Activated naive CD4-positive, alpha-beta T cell treated with anti-CD3 and anti-CD28 coated beads, Interleukin-2, amount 10 ng/mL, durations not matched to agents 7 days and 5 days (primary cell): ENCODE measurements at places on chromosomes 2 and 18.

- no peak for DNase-seq
These were observed 804.3 kb downstream of the KCNJ3 start for GRCh38 chr2:155502766-155503165.

DNA sequence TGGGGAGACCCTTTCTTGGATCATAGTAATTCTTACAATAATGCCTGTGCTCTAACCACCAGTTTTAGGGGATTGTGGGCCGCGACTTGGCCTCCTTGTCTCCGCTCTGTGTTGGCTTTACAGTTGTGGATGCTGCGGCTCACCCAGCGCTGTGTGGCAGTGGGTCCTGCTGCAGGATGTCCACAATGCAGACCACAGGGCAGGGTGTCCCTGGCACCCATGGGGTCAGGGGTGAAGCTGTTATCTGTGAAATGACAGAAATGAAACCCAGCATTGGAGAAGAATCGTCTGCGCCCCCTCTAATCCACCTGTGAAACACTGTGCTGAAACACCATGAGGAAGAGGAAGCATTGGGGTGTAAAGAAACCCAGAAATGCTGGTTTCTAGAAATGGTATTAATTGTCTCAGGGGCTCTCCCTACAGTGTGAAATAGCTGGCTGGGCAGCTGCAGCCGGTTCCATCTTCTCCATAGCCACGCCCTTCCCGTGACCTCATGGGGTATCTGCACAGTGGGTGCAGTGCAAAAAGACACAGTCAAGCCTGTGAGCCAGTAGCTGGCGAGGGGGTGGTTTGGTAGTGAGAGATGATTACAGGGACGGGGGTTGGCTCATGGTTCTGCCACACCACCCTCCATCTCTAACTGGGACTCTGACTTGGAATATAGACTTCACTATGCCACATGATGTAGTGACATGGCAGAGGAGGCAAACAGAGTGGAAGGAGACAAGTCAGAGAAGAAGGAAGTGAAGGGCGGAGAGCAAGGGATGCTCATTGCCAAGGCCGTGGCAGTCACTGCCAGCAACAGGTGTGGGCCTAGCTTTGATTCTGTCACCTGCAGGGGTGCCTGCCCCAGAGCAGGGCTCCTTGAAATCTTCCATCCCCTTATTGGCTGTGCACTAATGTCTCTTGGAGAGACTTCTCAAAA lies 16.2 kb downstream of the INPP4A start:
- peak; percentile 77 for DNase-seq

DNA sequence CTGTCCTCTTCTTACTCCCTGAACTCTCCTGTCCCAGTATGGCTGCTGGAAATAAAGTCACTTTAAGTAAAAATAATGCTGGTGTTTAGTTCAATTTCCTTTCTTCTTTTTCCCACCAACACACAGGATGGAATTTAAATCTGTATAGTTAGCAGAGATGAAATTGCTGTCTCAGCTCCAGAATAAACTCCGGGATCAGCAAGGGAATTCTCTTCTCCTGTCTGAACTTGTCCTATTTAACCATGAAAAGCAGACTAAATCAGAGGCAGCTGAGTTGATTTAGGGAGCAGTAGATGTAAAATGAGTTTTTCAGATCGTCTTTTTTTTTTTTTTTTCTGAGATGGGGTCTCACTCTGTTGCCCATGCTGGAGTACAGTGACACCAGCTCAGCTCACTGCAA lies 25.9 kb downstream of the TTLL4 start:
- no peak for DNase-seq

- no peak for DNase-seq
These were observed 468.0 kb upstream of the SPHKAP start for GRCh38 chr2:228649447-228649846.

DNA sequence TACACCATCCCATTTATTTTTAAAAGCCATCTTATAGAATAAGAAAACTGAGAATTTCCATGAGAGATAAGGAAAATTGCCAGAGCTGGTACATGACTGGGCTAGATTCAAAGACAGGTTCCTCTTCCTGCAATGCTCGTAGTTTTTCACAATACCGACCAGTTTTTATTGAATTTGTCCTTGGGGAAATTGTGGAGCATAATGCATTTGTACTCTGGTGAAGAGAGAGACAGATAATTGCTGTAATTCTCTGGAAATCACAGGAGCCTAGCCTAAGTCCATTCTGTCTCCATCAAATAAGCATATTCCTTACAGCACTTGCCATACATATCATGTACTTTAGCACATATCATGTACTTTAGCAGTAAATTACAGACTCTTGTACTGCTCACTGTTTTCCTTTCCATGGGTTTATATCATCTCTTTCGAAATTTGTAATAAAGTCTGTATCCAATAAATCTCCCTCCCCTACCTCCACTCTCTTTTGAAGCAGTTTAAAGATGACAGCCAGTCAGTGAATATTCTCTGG lies 355.2 kb downstream of the CNTNAP5 start:
- DNase-seq = no peak

GRCh38 chr2:219252900-219253752 lies at the start of gene TUBA4B:
Gene TUBA4B, plus strand, starts transcription at chr2:219253243. Its CDS starts 165 bp downstream, at chr2:219253408.
- peak; percentile 74 for DNase-seq

GRCh38 chr18:11909591-11910026 lies 1.5 kb upstream of the MPPE1 start:
- no peak for DNase-seq

GRCh38 chr18:3661989-3662388 lies 212.0 kb downstream of the TGIF1 start:
- no peak for DNase-seq

- DNase-seq = no peak
These were observed 232.1 kb upstream of the EPAS1 start for GRCh38 chr2:46065152-46065551.

DNA sequence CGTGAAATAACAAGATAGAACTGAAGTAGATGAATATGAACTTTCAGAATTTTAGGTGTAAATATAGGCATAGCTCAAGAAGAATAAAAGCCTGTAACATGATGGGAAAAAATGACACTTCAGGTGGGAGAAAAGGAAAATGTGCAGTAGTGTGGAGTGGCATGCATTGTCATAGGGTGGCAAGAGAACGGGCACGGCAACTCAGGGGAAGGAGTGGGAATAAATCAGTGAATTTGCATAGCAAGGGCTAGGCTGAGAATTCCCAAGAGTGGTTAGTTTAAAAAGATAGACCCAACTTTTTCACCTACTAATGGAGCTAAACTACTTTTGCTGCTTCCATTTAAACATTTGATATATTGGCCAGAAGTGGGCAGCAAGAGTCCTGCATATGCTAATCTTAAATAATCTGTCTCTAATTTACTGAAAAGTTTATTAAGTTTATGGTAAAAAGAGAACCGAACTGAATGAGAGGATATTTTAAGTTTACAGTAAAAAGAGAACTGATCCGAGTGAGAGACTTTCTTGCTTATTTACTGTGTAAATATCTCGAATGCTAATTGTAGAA lies 228.1 kb downstream of the CTNNA2 start:
- no peak for DNase-seq

DNA sequence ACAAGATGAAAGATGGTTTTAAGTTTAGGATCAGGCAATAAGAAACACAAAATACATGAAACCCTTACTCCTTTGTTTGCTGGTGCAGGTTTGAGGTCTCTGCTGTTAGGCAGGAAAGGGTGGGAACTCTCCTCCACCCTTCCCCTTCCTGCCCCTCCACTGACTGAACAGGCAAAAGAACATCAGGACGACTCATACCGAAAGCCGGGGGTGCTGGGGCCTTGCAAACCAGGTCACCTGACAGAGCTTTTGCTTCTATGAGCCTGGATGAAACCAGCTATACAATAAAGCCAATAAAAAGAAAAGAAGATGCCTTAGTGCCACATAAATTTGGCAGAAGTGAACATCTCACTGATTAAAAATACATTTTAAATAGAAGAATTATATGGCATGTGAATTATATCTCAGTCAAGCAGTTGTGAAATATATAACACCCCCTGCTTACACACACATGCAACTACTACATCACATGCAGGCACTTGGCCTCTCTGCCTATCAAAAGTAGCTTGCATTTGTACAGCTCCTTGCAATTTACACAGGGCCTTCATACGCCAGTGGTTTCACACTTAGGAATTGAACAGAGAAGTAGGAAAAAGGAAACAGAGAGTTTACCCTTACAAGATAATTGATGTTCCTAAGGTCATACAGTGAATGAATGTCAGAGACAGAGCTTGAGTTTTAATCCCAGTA lies 215.1 kb upstream of the TRIB2 start:
- peak; percentile 91 for DNase-seq

GRCh38 chr18:44473394-44474066 lies 207.2 kb upstream of the SETBP1 start:
- DNase-seq = no peak

DNA sequence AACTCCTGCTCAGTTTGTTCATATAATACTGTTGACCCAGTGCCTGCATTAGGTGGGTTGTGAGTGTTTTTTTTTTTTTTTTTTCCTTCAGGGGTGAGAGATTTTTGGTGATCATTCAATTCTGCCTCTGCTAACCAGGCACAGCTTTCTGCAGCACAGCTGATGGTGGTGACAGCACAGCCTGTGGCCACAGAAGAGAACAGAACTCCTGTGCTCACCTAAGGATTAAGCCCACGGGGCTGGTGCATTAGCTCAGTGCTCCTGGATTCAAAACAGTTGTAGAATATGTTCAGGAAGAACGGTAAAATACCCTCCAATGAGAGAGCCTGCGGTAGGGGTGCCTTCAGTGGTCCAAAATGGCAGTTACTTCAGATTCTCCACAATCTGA lies 42.0 kb downstream of the PKP4 start:
- DNase-seq = no peak

DNA sequence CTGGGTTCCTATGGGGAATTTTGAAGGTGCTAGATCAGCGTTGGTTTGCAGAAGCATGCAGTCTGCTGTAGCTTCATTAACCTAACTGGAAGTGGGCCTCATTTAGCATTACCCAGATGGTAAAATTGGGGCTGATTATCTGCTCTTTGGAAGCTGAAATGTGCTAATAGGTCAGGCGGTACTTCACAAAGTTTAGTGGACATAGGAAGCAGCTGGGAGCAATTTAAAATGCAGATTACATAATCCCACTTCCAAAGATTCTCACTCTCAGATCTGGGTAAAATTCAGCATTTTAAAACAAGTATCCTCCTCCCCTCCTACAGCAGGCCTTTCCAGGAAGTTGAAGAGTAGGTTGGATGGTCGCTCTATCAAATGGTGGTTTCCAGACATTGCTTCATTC lies 907.0 kb downstream of the CPS1 start:
- DNase-seq = no peak

DNA sequence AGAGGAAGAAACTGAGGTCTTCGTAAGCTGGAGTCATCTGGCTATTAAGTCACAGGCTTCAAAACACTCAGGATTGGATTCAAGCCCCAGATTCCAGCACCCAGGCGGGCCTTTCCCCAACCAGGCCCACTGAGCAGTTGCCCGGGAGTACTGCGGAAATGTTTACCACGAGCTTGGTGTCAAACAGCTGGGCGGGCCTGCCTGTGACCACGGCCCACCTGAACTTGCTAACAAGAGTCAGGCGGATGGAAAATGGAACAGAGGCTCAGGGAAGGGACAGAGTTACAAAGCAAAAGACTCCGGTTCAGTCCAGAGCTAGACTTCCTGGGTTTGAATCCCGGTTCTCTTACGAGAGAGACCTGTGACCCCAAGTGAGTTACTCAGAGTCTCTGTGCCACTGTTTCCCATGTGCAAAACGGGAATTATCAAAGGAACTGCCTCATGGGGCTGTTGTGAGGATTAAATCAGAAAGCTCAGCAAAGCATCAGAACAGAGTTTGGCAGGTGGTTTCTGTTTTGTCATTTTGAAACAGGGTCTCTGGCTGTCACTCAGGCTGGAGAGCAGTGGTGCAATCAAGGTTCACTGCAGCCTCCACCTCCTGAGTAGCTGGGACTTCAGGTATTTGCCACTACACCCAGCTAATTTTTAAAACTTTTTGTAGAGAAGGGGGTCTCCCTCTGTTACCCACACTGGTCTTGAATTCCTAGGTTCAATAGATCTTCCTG lies 49.0 kb upstream of the TFCP2L1 start:
- DNase-seq = no peak

- no peak for DNase-seq
These were observed 32.8 kb upstream of the LDLRAD4 start for GRCh38 chr18:13185675-13186198.
